ENCODE measurements at places on chromosomes 4 and X.

GRCh38 chrX:16838202-16839066 is 31.7 kb downstream of the RBBP7 start:
- no peak for DNase-seq

DNA sequence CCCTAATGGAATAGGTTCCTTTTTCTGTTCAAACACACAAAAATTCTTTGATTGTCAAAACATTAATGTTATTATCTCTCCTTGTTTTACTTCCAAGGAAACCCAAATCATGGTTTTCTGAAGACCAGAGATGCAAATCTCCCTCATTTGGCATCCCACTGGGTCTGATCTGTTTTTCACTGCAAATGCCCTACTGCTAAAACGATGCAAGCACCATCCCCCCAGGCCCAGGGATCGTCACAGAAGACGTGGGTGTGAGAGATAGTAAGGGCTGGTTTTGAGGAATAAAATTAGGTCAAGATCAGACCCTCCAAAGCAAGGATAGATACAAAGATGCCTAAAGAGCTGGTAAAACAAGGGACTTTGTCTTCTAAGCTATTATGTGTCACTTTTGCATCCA is 33.6 kb downstream of the GSPT2 start:
- no peak for DNase-seq

DNA sequence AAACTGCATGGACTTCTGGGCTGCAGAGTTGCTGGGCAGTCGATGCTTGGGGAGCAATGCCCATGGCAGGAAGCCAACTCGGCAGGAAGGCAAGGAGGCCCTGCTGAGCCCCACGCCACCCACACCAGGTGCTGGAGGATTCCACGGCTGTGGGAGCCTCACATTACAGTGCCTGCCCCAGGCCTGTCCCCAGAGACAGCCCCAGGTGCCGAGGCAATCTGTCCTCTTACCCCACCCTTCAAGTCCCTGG is 53.9 kb downstream of the HMX1 start:
- DNase-seq, result no peak

DNA sequence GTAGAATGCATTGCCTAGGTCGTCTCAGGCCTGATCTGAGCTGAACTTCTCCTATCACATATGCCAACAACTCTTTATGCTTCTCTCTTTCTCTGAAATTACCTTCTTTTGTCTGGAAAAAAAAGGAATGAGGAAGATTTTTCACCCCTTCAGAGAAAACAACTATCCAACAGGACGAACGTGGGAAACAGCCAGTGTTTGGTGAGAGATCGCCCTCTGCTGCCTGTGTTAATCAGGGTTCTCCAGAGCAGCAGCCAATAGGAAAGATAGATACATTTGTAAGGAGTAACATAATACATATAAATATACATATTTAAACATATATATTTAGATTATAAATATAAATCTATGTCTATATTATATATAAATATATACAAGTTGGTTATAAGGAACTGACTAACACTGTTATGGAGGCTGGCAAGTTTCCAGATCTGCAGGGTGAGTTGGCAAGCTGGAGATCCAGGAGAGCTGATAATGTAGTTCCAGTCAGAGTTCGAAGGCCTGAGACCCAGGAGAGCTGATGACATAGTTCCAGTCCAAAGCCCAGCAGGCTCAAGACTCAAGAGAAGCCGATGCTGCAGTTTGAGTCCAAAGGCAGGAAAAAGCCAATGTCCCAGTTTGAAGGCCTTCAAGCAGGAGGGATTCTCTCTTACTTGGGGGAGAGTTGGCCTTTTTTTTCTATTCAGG is 13.3 kb downstream of the CETN2 start:
- no peak for DNase-seq

DNA sequence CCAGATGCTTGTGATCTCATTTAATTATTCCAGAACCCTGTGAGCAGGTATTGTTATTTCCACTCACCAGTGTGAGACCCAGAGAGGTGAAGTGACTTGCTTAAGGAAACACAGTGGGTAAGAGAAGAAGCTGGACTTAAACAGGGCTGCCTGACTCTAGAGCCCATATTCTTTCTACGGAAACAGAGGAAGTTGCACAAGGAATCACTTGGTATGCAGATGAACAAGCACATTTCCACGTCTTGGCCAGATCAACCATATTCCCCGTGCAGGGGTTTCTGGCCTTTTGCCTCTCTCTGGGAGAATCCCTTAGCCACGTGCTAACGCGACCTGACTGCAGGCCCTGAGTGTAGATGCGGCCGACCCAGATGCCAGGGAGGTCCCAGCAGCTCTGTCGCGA is 195.5 kb upstream of the ATP6AP2 start:
- DNase-seq, result no peak

GRCh38 chr4:51859476-51860031 is 16.6 kb downstream of the DCUN1D4 start:
- no peak for DNase-seq

GRCh38 chr4:3679851-3680311 is 86.3 kb upstream of the ADRA2C start:
- DNase-seq, result no peak

DNA sequence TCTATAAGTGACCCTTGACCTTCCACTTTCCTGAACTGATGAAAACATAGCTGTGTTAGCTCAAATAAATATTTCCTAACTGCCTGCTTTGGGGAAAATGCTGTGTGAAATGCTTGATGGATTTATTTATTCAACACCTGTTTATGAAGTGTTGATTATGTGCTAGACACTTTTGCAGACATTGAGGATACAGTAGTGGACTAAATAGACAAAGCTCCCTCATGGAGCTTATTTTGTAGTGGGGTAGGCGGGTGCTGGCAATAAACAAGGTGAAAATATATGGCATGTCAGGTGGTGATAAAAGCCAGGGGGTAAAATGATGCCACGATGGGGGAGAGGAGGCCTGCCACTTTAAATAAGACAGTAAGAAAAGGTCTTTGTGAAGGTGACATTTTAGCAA is 50.2 kb upstream of the TLR3 start:
- no peak for DNase-seq
